ENCODE measurements at places on chromosomes 7 and 10.

DNA sequence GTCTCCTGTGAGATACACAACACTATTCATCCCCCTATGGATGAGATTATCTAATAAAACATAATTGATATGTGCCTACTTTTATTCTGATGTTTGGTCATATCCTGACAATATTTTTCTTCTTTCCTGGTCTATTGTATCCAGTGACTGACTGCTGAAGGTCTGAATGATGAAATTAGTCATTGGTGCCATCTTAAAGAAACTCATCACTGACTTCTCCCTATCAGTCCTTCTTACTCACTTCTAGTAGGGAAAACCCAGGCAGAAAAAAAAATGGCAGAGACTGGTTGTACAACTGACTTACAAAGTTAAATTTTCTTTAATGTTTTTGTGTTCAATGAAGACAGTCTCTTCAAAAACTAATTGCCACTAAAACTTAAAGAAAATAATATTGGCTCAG lies 377.4 kb downstream of the HTR7 start:
- DNase-seq: no peak

- DNase-seq: no peak
These were observed 20.5 kb upstream of the CFAP46 start for GRCh38 chr10:132962623-132963429.

- DNase-seq: no peak
These were observed 309.2 kb downstream of the GFRA1 start for GRCh38 chr10:115963848-115964247.

GRCh38 chr10:129929343-129930292 lies 34.5 kb downstream of the EBF3 start:
- DNase-seq: no peak

- no peak for DNase-seq
These were observed 45.6 kb upstream of the TES start for GRCh38 chr7:116164552-116165306.
